ENCODE measurements at places on chromosomes 12 and 14.
A peak's percentile ranks its signal among the peaks of the same experiment; 100 is the strongest.

GRCh38 chr12:92136965-92137721 is 8.5 kb downstream of the BTG1 start:
- DNase-seq: peak; percentile 90

GRCh38 chr12:62977418-62977817 is 42.5 kb upstream of the PPM1H start:
- DNase-seq: peak; percentile 79

GRCh38 chr12:42135259-42135814 is 9.3 kb downstream of the GXYLT1 start:
- peak; percentile 76 for DNase-seq

DNA sequence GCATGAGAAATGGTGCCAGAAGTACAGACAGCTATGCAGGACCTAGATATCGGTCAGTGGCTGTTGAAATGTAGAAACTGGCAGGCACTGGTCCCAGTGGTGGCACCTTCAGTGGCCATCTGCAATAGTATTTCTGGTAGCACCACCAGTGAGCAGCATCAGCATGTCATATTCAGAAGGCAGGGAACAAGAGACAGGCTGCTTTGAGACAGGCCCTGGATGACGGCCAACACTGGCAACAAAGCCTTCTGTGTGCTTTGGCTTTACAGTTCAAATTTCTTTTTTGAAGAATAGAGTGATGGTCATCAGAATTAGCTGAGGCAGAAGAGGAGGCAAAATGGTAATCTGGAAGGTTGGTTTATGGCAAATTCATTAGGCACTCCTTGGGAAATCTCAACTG is 273.4 kb upstream of the SLC16A7 start:
- DNase-seq: no peak

DNA sequence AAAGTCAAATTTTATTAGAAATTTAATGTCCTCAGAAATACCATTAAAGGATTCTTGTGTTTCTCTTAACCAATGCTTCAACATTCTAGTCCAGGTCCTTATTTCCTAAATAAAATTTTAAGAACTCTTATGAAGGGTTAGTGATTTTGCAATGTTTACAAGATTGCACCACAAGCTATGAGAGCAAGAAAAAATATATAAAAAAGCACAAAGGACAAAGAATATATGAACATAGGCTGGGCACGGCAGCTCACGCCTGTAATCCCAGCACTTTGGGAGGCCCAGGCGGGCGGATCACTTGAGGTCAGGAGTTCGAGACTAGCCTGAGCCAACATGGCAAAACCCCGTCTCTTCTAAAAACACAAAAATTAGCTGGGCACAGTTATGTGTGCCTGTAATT is 7.7 kb downstream of the RACGAP1 start:
- DNase-seq: no peak

GRCh38 chr12:76548222-76548837 is 11.2 kb downstream of the OSBPL8 start:
- DNase-seq: no peak

DNA sequence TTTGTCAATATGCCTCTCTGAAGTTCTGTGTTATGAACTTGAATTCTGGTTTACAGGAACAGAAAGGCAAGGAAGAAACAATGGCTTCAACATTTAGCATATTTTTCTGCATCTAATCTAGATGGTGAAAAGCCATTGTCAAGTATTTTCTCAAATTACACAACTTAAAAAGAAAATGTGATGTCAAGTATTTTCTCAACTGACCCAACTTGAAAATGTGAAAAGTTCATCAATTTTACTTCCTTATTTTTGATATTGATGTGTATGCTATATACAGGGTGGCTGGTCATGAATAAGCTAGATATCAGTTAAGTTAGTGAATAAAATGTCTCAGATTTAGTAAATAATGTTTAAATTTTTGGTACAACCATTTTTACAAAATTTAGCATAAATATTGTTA is 196.7 kb downstream of the ALX1 start:
- DNase-seq: no peak

DNA sequence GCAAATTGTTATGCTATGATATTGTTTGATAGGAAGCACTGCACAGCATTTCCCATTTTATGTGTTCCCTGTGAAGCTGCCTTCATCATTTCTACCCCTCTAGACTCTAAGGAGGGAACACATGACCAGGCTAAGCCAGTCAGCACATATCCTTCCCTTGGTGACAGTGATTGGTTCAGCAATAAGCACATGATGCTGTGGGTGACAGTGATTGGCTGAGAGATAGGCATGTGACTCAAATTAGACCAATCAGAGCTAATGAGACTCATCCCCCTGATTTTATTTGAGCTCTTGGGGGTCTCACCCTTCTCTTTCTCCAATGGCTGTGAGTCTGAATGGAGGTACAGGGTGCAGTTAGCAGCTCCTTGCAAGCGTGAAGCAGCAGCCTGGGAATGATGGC is 195.2 kb downstream of the NUAK1 start:
- DNase-seq: no peak

- DNase-seq: no peak
Observed at GRCh38 chr12:70822412-70822811, 98.1 kb downstream of the PTPRR start.

GRCh38 chr12:119432949-119433348 is 98.4 kb downstream of the CCDC60 start:
- no peak for DNase-seq

DNA sequence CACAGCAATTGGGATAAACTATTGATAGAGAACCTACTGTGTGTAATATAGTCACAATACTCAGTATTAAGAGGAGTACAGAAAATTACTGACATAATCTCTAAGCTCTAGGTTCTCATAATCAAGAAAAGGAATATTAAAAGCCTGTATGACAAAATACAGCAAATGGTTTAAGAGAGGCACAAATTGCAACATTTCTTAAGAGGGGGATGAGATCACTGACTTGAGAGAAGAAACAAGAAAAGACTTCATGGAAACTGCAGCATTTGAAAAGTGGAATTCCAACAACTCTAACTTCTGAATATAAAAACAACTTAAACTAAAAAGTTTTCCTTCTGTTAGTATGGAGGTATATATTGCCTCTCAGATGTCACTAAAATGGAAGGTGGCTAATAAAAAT is 89.7 kb downstream of the NUMB start:
- DNase-seq: no peak

- DNase-seq: no peak
Observed at GRCh38 chr12:47134005-47134404, 54.2 kb upstream of the AMIGO2 start.

Data from fibroblast of skin of scalp (primary cell).